Foreskin keratinocyte (primary cell): ENCODE measurements at places on chromosomes 7 and 10. TPM values are rescaled to one million over a fixed set of nuclear protein-coding genes. Genes with fewer than 3 reads are reported as not detected.

GRCh38 chr10:68826764-68827591 lies at the start of gene STOX1:
TSS of gene STOX1 (plus strand) at chr10:68827531. CDS start at chr10:68827624, 93 bp downstream.
- peak; percentile 39 for DNase-seq

DNA sequence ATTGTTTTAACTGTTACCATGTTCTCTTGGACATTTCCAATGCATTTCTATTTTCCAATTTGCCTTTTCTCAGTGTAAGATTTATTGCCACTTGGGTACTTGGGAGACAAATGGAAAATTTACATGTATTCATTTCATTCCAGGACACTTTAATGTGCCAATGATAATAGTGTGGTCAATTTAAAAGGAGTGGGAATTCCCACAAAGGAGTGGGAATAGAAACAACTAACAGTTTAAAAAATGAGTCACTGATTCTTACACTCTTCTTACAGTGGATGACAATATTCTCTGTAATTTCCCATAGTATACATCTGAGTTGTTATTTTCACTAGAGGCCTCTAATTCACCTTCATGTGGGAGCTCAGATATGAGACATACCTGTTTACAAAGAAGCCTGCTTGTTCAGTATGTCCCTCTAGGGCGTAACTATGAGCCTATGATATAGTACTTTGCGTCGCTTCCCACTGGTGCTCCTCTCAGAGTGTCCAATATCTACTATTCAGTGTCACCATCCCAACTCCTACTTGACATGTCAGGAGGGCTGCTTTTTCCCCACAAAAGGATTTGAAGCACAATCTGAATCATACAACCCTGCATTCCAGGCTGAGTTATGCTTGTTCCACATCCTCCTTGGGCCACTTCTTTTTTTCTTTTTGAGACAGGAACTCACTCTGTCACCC lies 301.3 kb downstream of the PHTF2 start:
- DNase-seq, result peak; percentile 78

The CHAT gene
- not detected in 2 replicates for total RNA-seq

GRCh38 chr10:70160798-70161197 lies 9.5 kb downstream of the SAR1A start:
- no peak for DNase-seq

- no peak for DNase-seq
Measured at GRCh38 chr7:94431176-94431575, 36.5 kb downstream of the COL1A2 start.

GRCh38 chr10:3542185-3542611 lies 242.8 kb downstream of the KLF6 start:
- DNase-seq, result peak; percentile 74

- no peak for DNase-seq
Measured at GRCh38 chr10:125334545-125334944, 174.2 kb upstream of the CTBP2 start.

- no peak for DNase-seq
Measured at GRCh38 chr10:113452146-113452845, 100.6 kb upstream of the HABP2 start.

DNA sequence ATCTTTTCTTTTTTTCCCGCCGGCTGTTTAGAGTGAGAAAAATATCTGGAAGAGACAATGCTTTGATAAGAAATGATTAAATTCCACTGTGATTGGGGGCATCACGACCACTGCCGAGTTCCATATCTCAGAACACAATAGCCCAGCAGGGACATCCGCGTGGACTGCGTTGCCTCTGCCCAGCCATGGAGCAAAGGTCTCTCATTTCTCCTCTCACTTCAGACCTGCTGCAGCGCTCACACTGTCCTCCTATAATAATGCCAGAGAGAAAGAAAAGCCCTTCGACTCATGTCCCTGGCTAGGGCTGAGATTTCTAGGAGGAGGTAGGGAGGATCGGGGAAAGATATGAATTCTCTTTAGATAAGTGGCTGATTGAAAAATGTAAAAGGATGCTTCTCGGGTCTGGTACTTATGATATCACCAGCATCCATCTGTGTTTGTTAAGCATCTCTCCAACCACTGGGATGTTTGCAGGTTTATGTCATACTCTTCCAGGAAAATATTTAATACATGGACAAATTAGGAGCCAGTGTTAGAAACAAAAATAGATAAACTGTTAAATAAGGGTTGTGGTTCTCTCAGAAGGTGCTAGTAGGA lies 472.9 kb upstream of the AKR1E2 start:
- DNase-seq, result no peak

DNA sequence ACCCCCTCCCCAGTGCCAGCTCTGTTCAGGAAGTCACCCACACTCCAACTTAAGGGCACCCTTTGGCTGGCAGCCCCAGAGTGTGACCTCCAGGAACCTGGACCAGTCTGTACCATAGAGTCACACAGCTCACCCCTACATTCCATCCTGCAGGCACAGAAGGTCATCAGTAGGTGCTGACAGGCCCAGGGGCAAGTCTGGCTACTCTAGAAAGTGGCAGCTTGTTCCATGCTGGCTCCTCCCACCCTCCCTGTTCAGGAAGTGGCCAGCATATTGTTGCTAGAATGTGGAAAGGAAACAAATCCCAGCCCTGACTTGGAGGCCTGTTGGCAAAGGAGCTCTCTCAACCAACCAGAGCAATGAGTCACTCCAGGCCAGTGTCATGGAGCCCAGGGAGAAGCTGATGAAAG lies 3.2 kb upstream of the NCOA4 start:
- DNase-seq, result no peak

- DNase-seq, result peak; percentile 83
Measured at GRCh38 chr7:116500078-116500853, 728 bp downstream of the CAV2 start.

GRCh38 chr10:35506741-35507140 lies 98.4 kb upstream of the GJD4 start:
- DNase-seq, result no peak

DNA sequence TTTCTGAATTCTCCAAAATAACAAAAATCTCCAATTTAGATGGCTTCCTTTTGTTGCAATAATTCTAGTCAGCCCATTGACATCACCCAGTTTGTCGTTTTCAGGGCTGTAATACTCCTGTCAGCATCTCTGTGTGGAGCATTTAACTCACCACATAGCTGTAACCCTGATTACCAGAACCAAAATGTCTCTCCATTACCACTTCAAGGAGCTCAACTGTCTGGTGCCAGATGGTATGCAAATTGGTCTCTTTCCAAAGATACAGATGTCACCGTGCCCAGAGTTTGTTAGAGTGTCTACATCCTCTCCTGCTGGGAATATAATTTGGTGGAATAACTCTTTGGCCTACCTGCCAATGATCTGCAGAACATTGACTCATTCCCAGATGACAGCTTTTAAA lies 350.3 kb upstream of the POT1 start:
- no peak for DNase-seq

DNA sequence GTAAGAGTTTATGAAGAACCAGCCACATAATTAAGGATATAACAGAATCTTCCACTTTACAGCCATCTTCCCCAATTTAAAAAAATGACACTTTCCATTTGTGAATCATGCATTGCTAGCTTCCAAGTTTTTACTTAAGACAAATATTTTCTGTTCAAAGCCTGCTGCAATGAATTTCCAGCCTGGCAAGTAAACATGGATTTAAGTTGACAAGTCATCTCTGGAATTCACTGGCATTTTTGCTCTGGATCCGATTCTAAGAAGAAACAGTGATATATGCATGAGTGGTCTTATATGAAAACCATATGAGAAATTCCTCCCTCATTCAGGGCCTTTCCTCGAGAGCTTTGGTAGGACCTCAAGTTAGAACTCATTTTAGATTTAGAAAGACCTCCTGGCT lies 116.1 kb upstream of the CDCA7L start:
- no peak for DNase-seq

DNA sequence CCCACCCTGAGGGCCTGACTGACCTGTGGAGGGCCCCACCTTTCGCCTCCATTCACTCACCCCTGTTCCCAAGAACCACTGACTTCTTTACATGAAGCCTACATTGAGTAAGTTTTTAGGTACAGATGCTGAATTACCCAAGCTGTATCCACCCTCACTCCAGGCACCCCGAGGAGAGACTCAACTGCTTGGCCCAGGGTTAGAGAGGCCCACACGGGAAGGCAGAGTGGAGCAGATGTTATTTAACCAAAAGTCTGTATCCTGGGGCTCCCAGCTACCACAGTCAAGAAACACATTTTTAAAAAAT lies 213.1 kb upstream of the FRMD4A start:
- no peak for DNase-seq

The YKT6 gene
- total RNA-seq, result 103 and 108 TPM in 2 replicates

The ANKRD22 gene
- total RNA-seq, result 0.24 and 0.35 TPM in 2 replicates

DNA sequence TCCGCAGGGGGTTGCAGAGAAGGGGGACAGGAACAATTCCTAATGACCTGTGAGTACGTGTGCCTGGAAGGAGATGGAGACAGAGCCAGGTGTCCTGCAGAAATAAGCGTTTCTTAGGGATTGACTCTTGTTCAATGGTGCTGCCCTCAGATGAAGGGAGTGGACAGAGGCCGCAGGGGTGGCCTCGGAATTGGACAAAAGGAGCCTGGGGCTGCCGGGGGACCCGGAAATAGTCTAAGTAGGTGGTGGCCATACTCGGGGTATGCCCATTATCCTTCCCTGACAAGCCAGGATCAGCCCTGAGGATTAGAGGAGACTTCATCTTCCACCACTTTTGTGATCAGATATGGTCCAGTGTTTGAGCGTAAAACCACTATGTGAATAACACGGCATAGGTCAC lies 39.2 kb downstream of the ELFN1 start:
- no peak for DNase-seq

DNA sequence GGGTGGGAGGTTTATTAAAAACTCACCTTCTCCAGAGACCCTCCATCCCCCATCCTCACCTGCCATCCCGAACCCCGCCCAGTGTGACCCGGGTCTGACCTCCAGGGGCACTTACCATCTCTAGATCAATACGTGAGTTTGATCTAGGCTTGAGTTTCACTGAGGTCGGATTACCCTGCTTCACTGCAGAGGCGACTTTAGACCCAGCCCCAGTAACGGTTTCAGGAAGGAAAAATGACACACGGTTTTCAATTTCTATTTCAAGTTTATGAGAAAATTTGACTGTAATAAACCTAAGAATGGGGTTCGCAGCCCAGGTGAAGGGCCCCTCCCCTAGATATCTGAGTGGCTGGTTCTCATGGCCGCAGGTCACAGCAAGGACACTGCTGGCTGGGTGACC lies 33.1 kb downstream of the RCC1L start:
- no peak for DNase-seq

GRCh38 chr7:42628054-42628453 lies 283.8 kb downstream of the C7orf25 start:
- no peak for DNase-seq

The MNX1 gene
- total RNA-seq, result 0.11 TPM in 1 of 2 replicates, not detected in the other

DNA sequence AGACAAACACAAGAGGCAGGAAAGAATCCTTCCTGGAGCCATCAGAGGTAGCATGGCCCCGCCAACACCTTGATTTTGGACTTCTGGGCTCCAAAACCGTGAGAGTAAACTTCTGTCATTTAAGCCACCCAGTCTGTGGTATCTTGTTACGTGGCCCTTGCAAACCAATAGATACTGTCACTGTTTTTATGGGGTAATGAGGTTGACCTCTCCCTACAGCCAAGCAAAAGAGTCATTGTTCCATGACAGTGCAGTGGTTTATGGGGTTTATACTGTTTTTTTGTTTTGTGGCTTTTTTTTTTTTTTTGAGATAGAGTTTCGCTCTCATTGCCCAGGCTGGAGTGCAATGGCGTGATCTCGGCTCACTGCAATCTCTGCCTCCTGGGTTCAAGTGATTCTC lies 32.8 kb downstream of the KIAA1549 start:
- no peak for DNase-seq

DNA sequence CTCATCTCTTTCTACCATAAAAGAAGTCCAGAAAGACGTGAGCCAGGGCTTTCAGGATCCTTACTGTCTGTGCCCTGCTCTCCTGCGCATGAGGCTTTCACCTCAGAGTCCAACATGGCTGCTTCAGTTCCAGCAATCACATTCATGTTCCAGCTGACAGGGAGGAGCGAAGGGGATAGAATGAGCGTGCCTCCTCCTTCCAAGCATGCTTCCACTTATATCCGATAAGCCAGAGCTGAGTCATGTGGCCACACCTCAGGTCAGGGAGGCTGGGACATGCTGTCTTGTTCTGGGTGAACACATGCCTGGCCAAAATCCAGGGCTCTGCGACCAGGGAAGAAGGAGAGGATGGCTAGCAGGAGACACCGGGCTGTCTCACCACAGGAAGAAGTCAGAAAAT lies 248.2 kb downstream of the SKAP2 start:
- DNase-seq, result peak; percentile 65

The ODAD2 gene
- total RNA-seq, result 0.07 and 0.41 TPM in 2 replicates

The CALY gene
- not detected in 2 replicates for total RNA-seq

GRCh38 chr7:151711906-151712809 lies 164.8 kb downstream of the PRKAG2 start:
- DNase-seq, result no peak

- no peak for DNase-seq
Measured at GRCh38 chr7:7979558-7979957, 11.0 kb downstream of the GLCCI1 start.
